ENCODE measurements at places on chromosomes 16 and 17. TPM values are rescaled to one million over a fixed set of nuclear protein-coding genes. Genes with fewer than 3 reads are reported as not detected.

TAC4 gene
- total RNA-seq = not detected

DNA sequence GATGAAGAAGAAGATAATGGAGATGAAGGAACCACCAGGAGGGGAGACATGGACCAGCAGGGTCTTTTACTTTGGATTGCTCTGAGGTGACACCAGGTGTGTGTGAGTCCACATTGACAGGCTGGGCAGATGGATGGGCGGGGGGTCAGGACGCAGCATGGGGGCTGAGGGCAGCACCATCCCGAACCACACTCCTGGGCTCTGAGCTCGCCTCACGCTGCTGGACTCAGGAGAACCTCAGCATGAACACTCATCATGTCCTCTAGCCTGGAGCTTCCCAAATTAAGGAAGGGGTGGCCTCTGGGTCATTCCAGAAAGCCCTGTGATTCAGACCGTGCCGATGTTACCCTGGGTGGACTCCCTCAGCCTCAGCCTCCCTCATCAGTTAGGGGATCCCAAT, 50.4 kb upstream of the MAP3K14 start:
- no peaks in the 10 kb centered on the region for H3K36me3 ChIP-seq
- no peak overlapping the region for H3K4me3 ChIP-seq
- no peak for DNase-seq
- H3K4me1 ChIP-seq = peaks cover 53% of the 10 kb centered on the region
- no peak overlapping the region for H3K27ac ChIP-seq

ABCA9 gene
- total RNA-seq = not detected

SLFN13 gene
- total RNA-seq = 20.8 TPM

- no peaks in the 10 kb centered on the region for H3K36me3 ChIP-seq
- H3K27ac ChIP-seq = no peak overlapping the region
- no peaks in the 10 kb centered on the region for H3K27me3 ChIP-seq
- peaks cover 17% of the 10 kb centered on the region for H3K4me1 ChIP-seq
- no peak overlapping the region for H3K4me3 ChIP-seq
- DNase-seq = no peak
Observed at GRCh38 chr17:39077252-39077651, 74.2 kb downstream of the PLXDC1 start.

GRCh38 chr17:34206569-34206968, 48.5 kb upstream of the CCL2 start:
- no peak overlapping the region for H3K27ac ChIP-seq
- DNase-seq = no peak
- no peak overlapping the region for H3K4me3 ChIP-seq
- H3K4me1 ChIP-seq = no peaks in the 10 kb centered on the region

SHBG gene
- total RNA-seq = 1.1 TPM

DNA sequence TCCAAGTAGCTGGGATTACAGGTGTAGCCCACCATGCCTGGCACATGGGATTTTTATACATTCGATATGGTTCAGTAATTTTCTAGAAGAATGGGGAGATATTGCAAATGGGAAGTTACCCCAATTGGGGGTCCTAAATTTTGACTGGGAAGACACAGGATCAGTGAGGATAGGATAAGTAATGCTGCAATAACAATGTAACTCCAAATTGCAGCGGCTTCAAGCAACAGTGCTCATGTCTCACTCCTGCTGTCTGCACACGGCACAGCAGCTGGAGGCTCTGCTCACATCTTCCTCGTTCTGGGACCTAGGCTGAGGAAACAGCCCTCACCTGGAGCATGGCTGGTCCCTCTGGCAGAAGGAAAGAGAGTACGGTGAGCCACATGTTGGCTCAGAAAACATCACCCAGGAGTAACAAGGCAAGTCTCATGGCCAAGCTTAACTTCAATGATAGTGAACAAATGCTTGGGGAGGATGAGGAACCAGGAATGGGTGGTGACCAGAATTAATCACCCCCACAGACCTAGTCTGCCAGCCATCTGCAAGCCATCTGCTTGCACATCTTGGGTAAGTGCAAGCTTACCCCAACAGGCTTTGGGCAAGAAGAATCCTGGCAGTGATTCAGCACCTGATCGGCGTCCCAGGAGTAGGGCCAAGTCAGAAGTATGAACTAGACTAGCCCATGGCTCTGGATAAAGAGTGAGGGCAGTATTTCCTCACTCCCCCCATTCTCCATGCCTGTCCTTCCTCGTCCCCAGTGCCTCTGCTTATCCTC, 229.2 kb downstream of the COPRS start:
- H3K36me3 ChIP-seq = peaks cover 18% of the 10 kb centered on the region
- H3K4me3 ChIP-seq = no peak overlapping the region
- no peak overlapping the region for H3K27ac ChIP-seq
- H3K27me3 ChIP-seq = peaks cover 7% of the 10 kb centered on the region
- no peaks in the 10 kb centered on the region for H3K4me1 ChIP-seq

DNA sequence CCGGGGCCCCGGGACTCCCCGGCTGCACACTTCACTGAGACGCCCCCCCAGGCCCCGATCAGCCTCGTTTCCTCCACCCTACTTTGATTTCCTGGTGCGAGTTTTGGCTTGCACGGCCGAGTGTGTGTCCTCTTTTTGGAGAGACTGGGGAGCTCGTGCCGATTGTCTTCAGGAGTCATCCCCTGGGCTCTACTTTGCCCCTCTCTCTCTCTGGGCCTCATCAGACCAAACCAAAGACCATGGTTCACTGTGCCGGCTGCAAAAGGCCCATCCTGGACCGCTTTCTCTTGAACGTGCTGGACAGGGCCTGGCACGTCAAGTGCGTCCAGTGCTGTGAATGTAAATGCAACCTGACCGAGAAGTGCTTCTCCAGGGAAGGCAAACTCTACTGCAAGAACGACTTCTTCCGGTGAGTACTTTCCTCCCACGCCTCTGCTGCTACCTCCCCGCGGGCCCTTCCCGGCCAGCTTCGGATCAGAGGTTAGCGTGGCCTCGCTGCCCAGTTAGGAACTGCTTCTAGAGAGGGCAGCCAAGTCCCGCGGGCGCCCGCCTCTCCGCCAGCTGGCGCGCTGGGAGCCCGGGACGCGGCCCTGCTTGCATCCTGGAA, 787 bp downstream of the LHX1 start:
- H3K4me1 ChIP-seq = peaks cover 68% of the 10 kb centered on the region
- peak; percentile 50 for DNase-seq
- peaks cover 99% of the 10 kb centered on the region for H3K27me3 ChIP-seq

GRCh38 chr17:28319598-28319935, 567 bp downstream of the TMEM97 start:
- DNase-seq = no peak
- H3K27me3 ChIP-seq = no peaks in the 10 kb centered on the region
- H3K27ac ChIP-seq = peak overlapping the region; percentile 91
- peaks cover 50% of the 10 kb centered on the region for H3K4me1 ChIP-seq
- H3K4me3 ChIP-seq = peak overlapping the region; percentile 77

GRCh38 chr17:72362376-72363088, 241.7 kb downstream of the SOX9 start:
- peaks cover 4% of the 10 kb centered on the region for H3K4me1 ChIP-seq
- no peak overlapping the region for H3K4me3 ChIP-seq
- H3K27ac ChIP-seq = no peak overlapping the region
- H3K27me3 ChIP-seq = no peaks in the 10 kb centered on the region
- no peak for DNase-seq

PTX4 gene
- 0.18 TPM for total RNA-seq

DNA sequence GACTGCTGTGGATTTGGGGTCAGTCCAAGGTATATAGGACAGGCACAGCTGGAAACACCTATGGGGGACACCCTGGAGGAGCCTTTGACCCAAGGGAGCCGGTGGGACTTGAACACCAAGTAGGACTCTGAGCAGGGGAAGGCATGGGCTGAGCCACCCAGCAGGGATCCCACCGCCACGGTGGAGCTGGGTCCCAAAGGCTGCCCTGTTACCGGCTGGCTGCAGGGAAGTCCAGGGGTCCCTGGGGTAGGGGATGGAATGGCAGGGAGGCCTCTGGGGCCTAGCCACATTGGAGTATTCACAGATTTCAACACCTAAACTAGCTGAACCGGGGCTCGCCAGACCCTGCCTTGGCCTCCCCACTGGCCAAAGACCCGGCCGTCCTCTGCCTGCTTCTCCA, 39.7 kb upstream of the CREBBP start:
- H3K27me3 ChIP-seq = peaks cover 5% of the 10 kb centered on the region
- no peak for DNase-seq
- peaks cover 29% of the 10 kb centered on the region for H3K36me3 ChIP-seq
- peaks cover 4% of the 10 kb centered on the region for H3K4me1 ChIP-seq
- no peak overlapping the region for H3K27ac ChIP-seq

GRCh38 chr17:67624886-67625656, 92.7 kb upstream of the NOL11 start:
- no peaks in the 10 kb centered on the region for H3K27me3 ChIP-seq
- DNase-seq = no peak
- H3K36me3 ChIP-seq = no peaks in the 10 kb centered on the region
- H3K4me3 ChIP-seq = no peak overlapping the region
- 0 out of 2 replicates have a peak overlapping the region, but pooled peaks have one; percentile 33 for H3K27ac ChIP-seq
- peaks cover 10% of the 10 kb centered on the region for H3K4me1 ChIP-seq

DNA sequence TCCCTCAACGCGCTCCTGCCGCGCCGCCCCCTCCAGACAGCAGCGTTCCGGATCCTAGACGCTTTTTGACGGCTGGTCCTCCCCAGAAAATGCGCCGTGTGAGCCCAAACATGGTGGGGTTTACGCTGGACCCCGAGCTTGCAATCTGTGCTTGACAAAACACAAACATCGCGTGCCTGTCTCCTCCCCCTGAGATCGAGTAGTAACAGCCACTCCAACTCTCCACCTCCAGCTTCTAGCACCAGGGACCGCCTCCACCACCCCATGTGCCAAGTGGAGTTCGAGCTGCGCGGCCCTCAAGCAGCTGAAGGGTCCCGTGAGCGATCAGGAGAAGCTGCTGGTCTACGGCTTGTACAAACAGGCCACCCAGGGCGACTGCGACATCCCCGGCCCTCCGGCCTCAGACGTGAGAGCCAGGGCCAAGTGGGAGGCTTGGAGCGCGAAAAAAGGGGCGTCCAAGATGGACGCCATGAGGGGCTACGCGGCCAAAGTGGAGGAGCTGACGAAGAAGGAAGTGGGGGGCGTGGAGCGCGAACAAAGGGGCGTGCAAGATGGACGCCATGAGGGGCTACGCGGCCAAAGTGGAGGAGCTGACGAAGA, 656 bp upstream of the GEMIN4 start:
- H3K27ac ChIP-seq = peak overlapping the region; percentile 94
- DNase-seq = peak; percentile 40
- H3K27me3 ChIP-seq = no peaks in the 10 kb centered on the region
- H3K4me3 ChIP-seq = peak overlapping the region; percentile 84
- peaks cover 51% of the 10 kb centered on the region for H3K36me3 ChIP-seq

DNA sequence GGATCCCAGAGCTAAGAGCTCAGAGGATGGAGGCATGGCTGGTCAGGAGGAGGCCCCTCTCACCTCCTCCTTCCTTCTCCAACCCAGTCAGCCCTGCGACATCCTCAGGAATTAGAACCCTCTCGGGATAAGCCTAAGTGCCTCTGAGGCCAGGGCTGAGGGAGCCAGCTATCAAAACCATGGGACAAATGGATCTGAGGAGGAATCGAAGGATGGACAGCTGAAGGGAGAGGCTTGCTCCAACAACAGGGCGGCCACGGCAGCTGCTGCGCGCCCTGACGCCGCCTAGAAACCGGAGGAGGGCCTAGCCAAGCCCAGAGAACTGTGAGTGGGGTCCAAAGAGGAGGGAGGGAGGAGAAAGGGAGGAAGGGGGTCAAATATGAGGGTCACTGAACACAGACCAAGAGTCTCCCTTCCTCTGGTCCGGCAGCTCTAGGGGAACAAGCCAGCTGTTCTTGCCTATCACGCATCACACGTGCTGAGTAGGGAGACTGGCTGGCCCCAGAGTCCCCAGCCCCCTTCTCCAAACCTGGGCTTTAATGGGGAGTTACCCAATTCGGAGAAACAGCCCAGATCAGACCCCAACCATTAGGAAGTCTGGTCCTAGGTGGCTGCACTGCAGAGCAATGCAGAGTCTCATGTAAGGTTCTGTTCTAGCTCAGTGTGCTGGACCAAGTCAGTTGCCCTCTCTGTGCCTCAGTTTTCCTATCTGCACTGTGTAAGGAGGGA, 5.9 kb upstream of the HOXB13 start:
- DNase-seq = no peak
- H3K4me3 ChIP-seq = peak overlapping the region; percentile 65
- H3K27me3 ChIP-seq = peaks cover 100% of the 10 kb centered on the region
- H3K4me1 ChIP-seq = peaks cover 36% of the 10 kb centered on the region
- no peaks in the 10 kb centered on the region for H3K36me3 ChIP-seq
- H3K27ac ChIP-seq = no peak overlapping the region

GRCh38 chr16:66224186-66224585, 142.3 kb upstream of the CDH5 start:
- no peak overlapping the region for H3K27ac ChIP-seq
- H3K27me3 ChIP-seq = no peaks in the 10 kb centered on the region

DNA sequence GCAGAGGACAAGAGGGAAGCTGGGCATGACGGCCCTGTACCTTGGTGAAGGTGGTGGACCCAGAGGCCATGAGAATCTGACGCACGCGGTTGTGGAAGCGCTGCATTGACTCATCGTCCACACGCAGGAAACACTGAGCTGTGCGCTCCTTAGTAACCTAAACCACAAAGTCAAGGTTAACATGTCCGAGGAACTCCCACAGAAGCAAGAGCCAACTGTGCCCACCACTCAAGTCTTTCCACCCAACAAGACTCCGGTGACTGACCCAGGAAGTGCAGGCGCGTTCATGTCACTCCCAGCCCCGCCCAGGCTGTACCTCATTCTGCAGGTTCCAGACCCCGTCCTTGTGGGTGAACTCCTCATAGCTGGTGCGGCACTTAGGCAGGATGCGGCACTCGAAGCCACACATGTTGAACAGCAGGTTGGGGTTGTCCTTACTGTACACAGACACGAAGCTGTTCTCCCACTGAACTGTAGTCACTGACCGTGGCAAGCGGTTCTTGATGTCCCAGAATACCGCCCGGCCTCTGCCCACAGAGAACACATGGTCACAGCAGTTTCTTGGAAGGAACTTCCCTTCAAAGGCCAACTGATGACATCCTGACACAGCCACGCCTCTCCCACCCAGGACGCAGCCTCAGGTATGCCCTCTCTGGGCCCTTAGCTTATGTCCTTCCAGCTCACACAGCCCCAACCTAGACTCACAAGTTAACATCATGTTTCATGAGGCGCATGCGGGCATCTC, 11.5 kb downstream of the PRPF8 start:
- no peak overlapping the region for H3K27ac ChIP-seq
- no peaks in the 10 kb centered on the region for H3K4me1 ChIP-seq
- H3K36me3 ChIP-seq = peaks cover 89% of the 10 kb centered on the region

KRT33A gene
- not detected for total RNA-seq

RAB26 gene
- 7.3 TPM for total RNA-seq

DNA sequence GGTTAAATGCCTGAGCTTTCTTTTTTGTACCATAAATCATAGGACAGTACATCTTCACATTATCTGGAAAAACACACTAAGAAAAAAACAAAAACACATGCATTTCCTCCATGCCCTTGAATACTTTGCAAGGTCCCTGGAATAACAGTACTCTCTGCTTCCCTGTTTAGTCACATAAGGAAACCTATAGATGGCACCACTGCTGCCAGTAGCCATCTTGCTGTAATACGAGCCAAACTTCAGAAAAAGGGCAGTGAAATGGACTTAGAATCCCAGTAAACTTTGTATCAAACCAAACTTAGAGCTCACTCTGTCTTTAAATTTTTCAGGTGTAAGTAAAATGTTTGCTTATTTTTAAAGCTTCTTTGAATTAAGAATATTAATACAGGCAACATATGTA, 435.5 kb downstream of the KCNJ2 start:
- H3K27me3 ChIP-seq = no peaks in the 10 kb centered on the region
- H3K4me1 ChIP-seq = peaks cover 21% of the 10 kb centered on the region
- no peaks in the 10 kb centered on the region for H3K36me3 ChIP-seq
- H3K4me3 ChIP-seq = no peak overlapping the region

ITGAX gene
- 0.33 TPM for total RNA-seq

Measured in WTC11 (cell line).